ENCODE measurements at places on chromosomes 6 and 20.

DNA sequence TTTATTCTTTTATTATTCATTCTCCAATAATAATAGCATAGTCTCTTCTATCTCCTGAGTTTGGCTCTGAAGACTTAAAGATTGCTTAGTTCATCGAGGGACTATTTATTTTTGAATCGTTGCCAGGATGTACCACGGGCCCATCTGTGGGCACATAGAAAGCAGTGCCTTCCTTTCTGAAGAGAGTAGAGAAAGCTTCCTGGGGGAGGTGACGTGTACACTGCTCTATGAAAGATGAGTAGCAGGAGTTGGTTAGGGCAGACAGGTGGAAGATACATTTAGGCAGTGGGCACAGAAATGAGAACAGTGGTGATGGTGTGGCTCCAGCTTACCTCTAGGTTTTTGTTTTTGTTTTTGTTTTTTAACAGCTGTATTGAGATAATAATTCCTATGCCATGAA lies 98.4 kb downstream of the CDKAL1 start:
- no peak for DNase-seq

- no peak for DNase-seq
These were observed 899.3 kb upstream of the MAP3K7 start for GRCh38 chr6:91486200-91486599.

DNA sequence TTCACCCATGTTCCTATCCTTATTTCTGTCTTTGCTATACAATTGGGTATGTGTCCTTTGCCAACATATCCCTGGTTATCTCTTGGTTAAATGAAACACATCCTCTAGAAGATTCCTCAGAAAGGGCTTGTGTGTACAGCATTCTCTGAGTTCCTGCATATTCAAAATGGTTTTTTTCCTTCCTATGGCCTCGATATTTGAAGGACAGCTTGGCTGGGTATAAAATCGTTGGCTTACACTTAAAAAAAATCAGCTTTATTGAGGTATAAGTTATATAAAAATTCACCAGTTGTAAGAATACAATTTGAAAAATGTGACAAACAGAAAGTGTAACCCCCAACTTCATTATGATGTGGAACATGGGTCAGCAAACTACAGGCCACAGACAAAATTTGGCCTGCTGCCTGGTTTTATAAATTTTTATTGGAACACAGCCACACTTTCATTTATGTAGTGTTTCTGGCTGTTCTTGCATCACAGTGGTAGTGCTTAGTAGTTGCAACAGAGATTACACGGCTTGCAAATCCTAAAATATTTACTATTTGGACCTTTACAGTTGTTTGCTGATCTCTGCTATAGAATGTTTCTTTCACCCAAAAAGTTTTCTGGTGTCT lies 16.7 kb downstream of the PCMT1 start:
- DNase-seq = no peak

DNA sequence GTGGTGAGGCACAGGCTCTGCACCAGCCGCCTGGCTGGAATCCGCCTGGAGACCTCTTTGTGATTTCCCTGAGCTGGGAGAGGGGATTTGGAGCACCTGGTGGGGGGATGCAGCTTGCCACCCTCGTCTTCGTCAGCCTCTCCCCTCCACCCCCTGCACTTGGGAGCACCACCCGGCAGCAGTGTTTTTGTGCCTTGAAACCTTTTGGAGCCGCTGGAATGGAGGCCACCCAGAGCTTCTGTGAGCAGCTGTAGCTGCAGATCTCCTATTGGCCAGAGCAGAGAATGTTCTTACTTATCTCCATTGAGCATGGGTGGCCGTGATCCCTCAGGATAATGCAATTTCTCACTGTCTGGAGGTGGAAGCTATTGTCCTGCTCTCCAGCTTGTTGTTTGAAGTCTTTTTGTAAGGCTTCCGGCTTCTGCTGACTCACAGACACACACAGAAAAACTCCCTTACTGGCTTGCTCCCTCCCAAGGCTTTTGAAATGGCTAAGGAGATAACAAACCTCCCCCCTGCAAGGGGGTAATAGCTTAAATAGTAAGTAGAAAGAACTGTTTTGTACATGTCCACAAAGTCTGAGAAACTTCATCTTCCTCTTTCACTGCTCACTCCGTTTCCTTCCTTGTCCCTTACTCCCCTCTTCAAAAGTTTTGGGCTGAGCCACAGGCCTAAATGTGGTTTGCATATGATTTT lies 271.2 kb downstream of the PRL start:
- peak; percentile 92 for DNase-seq

- no peak for DNase-seq
These were observed 26.9 kb upstream of the EYA4 start for GRCh38 chr6:133214267-133214666.

GRCh38 chr6:9978480-9978879 lies 436.4 kb downstream of the TFAP2A start:
- no peak for DNase-seq

- peak; percentile 30 for DNase-seq
These were observed 17.1 kb downstream of the TCF21 start for GRCh38 chr6:133906050-133906449.

DNA sequence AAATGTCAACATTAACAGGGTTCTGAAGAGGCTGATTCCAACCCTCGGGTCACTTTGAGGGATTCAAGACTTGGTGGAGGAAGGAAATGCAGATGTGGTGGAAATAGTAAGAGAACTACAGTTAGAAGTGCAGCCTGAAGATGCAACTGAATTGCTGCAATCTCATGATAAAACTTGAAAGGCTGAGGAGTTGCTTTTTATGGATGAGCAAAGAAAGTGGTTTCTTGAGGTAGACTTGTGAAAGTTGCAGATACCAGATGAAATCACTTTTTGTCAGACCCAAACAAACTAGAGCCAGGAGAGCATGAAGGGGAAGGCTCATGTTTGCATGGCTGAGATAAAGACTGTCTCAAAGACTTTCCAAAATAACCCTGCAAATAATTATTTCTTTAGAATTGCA lies 16.2 kb downstream of the ANKRD6 start:
- DNase-seq = no peak

DNA sequence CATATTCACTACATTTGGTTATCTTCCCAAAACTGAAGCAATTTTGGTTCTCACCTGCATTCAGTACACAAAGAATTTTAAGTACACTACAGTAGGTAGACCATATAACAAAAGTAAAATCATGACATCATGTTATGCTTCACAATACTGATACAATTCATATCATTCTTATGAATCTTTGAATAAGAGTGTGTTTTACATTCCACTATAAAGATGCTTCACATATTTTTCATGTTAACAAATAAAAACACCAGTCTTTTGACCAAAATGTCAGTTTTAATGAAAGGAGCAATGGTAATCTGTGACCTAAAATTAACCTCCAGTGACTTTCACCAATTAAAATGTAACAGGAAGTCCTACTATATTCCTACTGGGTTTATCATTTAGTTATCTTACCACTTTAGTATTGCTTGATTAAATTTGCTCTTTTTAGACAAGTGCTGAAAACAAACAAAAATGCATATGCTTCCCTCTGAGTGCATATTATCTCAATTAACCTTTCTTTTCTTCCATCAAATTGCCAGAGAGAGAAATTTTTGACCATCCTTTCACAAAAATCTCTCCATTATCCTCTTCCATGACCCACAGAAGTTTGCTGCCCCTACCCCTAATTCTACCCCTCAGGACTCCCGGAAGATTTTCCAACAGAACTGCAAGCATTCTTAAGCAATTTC lies 49.3 kb downstream of the PHIP start:
- no peak for DNase-seq

GRCh38 chr6:137202078-137202477 lies 17.1 kb downstream of the IFNGR1 start:
- DNase-seq = peak; percentile 38

DNA sequence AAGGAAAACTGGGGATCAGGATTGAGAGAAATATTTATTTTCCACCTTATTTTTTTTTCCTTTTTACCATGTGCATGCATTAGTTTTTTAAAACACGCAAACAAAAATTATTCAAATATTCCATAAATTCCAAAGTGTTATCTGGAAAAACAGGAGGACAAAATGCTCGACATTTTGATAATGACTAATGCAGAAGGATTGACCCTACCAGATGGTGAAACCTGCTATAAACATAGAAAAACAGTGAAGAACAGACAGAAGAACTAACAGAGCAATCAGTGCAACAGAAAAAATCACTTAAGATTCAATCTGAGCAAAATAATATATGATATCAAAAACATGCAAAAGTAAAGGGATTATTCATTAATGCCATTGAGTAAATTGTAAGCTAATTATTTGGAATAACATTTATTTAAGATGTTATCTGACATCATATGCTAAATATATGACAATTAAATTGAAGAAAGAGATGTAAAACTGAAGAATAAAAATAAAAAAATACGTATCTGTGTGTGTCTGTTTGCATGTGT lies 218.4 kb downstream of the LMBRD1 start:
- no peak for DNase-seq

GRCh38 chr6:146017672-146018071 lies 11.2 kb upstream of the GRM1 start:
- DNase-seq = no peak

Measured in KBM-7 (cell line).